ENCODE measurements at places on chromosomes 11 and 22. TPM values are rescaled to one million over a fixed set of nuclear protein-coding genes. Genes with fewer than 3 reads are reported as not detected.

The RELT gene
- total RNA-seq = 37.6 TPM

The GAB4 gene
- not detected for total RNA-seq

DNA sequence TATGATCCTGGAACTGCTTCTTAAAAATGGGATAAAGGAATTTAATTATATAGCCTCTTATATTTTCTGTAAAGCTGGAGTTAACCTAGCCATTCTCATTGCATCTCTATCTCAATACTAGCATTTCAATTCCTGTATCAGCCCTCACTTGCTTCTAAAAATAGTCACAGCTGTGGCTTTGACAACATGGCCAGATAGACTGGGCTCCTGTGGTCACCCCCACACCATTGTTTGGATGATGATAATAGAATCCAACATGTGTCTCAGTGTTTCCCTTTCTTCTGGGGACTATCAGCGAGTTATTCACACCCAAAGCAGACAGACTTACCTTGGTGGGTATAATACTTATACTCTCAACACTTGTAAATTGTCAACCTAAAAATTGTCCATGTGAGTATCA, 6.9 kb downstream of the VWA5A start:
- no peak overlapping the region for H3K4me3 ChIP-seq
- no peak overlapping the region for H3K27ac ChIP-seq
- peaks cover 9% of the 10 kb centered on the region for H3K4me1 ChIP-seq
- peaks cover 51% of the 10 kb centered on the region for H3K36me3 ChIP-seq
- DNase-seq = no peak

DNA sequence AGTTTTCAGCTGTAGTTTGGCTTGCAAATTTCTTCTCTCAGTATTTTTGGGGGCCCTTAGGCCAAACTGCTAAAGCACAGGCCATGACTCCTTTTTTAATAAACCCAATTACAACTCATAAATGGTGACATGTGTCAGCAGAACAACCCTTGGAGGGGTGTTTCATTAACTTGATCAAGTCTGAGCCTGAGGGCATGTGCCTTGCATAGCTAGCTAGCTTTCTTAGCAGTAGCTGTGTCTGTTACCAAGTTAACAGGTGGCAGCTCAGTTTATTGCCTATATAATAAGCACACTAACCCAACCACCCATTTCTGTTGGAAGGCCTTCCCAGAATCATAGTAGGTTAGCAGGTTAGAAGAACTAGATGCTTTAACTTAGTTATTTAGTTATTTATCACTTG, 950.3 kb upstream of the CCDC90B start:
- H3K36me3 ChIP-seq = no peaks in the 10 kb centered on the region
- no peaks in the 10 kb centered on the region for H3K27me3 ChIP-seq
- DNase-seq = no peak
- no peak overlapping the region for H3K4me3 ChIP-seq

DNA sequence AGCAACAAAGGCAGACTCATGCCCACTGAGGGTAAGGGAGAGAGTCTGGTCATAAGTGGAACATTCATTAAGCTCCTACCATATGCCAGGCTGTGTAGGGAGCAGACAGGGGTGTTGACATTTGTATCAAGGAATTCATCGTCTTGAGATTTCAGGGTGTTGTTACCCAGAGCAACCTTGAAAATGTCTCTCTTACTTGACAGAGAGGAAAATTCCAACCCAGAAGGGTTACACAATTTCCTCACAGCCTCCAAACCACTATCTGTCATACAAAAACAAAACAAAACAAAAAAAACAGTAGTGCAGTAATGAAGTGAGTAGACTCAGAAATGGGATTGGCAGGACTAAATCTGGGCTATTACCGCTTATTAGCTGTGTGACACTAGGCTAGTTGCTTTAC, 113.2 kb downstream of the MIAT start:
- H3K27ac ChIP-seq = no peak overlapping the region
- no peak for DNase-seq
- peaks cover 3% of the 10 kb centered on the region for H3K36me3 ChIP-seq
- no peaks in the 10 kb centered on the region for H3K4me1 ChIP-seq
- no peaks in the 10 kb centered on the region for H3K27me3 ChIP-seq

The UBQLN3 gene
- total RNA-seq = not detected

DNA sequence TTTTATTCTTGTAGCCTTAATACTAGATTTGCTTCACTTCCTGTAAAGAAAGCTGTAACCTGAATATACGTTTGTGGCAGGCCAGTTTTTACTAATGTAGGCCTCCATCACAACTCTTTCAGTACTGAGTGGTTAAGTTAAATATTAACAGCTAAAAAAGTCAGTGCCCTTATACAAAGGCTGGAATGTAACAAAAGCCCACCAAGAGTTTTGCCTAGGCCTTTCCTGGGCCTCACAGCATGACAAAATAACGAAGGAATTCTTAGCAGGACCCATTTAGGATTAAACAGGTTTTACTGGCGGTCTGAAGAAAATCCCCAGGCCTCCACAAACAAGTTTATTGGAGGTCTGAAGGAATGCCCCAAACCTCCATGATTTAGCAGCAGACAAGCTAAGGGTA, 43.7 kb downstream of the PIWIL3 start:
- no peaks in the 10 kb centered on the region for H3K36me3 ChIP-seq
- H3K27ac ChIP-seq = no peak overlapping the region
- H3K4me1 ChIP-seq = no peaks in the 10 kb centered on the region
- DNase-seq = no peak
